Stimulated activated CD8-positive, alpha-beta memory T cell treated with anti-CD3 and anti-CD28 coated beads, Interleukin-4, amount 100 ng/mL, for 24 hours (primary cell): ENCODE measurements at places on chromosomes 11 and 22.

- no peak for DNase-seq
Measured at GRCh38 chr11:132357811-132358572, 987.6 kb downstream of the NTM start.

DNA sequence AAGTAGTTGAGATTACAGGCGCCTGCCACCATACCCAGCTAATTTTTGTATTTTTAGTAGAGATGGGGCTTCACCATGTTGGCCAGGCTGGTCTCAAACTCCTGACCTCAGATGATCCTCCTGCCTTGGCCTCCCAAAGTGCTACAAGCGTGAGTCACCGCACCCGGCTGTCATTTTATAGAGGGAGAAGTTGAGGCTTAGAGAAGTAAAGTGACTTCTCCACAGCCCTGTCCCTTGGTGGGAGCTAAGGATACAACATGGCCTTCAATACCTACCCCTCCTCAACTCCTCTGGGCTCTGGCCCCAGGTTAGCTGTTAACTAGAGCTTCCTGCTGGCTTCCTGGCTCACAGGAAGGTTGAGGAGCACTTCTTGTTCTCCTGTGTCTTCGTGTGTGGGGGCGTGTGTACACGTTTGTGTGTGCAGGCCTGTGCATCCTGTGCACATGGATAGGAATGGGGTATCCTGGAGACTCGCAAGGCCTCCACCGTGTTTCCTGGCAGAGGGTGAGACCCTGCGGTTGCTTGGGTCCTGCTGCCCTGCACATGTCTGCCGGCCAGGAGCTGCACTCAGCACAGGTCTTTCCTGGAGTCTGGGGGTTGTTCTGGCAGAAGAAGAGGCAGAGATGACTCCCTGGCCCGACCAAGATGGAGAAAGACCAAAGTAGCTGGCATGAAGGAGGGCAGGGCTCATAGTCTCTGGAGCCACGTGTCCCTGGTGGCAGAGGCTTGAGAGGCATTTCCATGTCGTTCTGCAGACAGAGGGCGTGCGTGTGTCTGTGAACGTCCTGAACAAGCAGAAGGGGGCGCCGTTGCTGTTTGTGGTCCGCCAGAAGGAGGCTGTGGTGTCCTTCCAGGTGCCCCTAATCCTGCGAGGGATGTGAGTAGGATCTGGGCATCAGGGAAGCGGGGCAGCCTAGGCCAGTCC, 2.4 kb downstream of the SIDT2 start:
- DNase-seq: peak; percentile 15

DNA sequence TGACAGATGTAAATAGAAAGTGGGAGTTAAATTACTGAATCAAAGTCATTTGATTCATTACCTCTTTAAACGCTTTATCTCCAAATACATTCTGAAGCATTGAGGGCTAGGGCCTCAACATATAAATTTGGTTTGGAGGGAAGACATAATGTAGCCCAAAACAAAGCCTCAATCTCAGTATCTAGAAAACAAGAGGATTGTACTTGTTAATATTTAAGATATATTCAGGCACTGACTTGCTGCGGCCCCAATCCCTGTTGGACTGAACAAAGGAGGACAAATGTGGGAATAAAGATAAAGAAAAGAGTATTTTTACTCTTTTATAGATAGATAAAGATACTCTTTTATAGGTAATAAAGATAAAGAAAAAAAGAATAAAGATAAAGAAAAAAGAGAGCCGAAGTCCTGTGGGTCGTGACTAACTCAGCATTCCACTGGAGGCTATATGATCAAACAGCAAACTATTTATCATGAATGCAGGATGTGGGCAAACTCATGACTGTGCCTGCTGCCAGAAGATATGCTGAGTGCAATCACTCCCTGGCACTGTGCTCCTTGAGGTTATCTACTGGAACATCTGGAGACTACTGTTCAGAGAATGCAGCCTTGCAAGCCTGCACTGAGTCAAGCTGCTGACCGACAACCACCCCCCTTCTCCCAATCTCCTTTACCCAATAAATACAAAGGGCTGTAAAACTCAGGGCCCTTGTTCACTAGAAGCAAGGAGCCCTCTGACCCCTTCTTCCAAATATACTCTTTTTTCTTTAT, 6.9 kb downstream of the OR10V1 start:
- no peak for DNase-seq

- DNase-seq: no peak
Measured at GRCh38 chr11:86152006-86152862, 83.3 kb upstream of the PICALM start.

- no peak for DNase-seq
Measured at GRCh38 chr11:70573701-70574151, 175.4 kb downstream of the CTTN start.

DNA sequence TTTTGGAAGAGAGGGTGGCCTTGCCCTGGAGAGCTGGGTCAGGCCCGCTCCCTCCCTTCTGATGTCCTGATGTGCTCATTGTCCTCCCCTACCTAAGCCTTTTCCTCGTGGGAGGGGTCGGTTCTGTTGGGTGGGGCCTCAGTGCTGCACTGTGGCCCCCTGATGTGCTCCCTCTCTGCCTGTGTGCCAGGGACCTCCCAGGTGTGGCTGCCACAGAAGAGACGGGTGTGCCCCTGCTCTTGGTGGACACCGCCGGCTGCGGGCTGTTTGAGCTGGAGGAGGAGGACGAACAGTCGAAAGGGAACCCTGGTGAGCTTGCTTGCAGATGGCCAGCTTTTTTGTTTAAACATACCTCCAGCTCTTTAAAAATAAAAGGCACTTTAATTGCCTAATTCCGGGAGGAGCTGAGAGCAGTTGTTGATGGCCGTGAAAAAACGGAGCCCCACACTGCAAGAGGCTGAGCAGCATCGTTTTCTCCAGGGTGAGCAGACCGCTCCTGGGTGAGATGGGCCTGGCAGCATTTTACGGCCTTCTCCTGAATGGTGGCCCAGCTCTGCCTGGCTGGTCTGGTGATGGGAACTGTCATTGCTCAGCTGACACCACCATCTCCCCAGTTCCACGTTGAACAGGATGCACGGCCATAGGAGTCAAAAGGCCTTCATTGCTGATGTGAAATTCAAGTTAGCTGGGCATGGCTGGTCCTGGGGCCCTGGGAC, 30.1 kb downstream of the IGHMBP2 start:
- DNase-seq: no peak

- no peak for DNase-seq
Measured at GRCh38 chr11:3892156-3892555, 36.7 kb downstream of the STIM1 start.

- DNase-seq: no peak
Measured at GRCh38 chr22:29190051-29190450, 15.6 kb upstream of the EMID1 start.

- DNase-seq: no peak
Measured at GRCh38 chr11:15987046-15987445, 369.3 kb downstream of the SOX6 start.

DNA sequence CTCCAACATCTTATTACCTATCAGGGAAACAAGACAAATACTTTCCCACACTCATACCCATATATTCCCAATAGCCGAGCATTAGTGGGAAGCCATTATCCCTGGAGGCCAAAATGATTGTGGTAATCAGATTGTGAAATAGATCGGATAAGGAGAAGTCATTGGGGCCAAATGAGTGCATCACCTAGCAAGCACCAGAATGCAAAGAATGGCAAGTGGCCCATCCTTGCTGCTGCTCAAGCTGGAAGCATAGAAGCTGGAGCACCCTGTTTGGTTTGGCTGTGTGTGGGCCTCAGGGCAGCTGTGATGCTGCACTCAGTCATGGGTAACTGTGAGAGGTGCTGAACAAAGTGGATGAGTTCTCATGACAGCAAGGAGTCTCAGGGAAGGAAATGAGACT, 18.7 kb upstream of the DBX1 start:
- no peak for DNase-seq

DNA sequence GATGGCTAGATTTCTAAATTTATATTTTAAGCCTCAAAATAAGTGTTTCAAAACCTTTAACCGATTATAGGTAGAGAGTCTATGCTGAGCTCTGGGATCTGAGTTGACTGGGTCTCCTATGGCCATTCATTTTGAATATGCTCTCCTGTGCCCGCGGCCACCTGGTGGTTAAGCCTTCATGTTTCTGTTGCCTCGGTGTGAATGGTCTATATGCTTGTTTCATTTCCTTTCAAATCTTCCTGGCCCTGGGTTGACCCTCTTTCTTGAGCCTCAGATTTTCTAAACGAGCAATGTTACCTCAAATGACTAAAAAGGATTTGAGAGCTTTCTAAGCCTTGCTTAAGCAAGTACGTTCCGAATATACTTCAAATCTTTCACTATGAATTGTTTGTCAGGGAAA, 789.4 kb upstream of the KIRREL3 start:
- no peak for DNase-seq

DNA sequence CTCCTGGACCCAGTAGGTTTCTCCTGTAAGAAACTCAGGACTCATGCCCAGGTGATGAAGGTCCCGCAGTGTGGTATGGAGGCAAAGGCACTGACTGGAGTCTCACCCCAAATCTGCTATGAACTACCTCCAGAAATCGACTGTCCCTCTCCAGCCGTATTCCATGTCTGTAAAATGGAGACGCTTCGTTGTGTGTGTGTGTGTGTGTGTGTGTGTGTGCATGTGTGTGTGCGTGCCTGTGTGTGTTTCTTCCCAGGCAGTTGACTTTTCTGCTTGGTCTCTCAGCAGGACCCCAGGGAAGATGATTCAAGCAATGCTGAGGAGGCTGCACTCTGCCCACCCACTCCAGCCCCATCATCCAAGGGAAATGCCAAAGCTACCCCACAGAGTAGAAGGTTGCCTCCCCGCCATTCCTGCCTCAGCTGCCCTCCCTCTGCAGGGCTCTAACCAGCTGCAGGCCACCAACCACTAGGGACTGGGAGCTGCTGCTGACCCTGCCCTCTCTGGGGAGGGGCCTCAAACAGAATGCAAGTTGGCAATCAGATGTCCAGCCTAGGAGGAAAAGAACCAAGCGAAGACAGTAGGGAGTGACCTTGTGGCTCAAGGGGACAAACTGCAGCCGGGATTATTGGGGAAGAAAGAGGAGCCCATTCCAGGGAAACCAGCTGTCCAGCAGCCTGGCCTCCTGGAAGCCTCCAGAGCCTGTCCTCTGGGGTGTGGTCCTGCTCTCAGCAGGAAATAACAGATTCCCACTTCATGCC, 56.2 kb downstream of the SLC22A12 start:
- no peak for DNase-seq

GRCh38 chr11:134819041-134819440, 407.0 kb upstream of the B3GAT1 start:
- no peak for DNase-seq

DNA sequence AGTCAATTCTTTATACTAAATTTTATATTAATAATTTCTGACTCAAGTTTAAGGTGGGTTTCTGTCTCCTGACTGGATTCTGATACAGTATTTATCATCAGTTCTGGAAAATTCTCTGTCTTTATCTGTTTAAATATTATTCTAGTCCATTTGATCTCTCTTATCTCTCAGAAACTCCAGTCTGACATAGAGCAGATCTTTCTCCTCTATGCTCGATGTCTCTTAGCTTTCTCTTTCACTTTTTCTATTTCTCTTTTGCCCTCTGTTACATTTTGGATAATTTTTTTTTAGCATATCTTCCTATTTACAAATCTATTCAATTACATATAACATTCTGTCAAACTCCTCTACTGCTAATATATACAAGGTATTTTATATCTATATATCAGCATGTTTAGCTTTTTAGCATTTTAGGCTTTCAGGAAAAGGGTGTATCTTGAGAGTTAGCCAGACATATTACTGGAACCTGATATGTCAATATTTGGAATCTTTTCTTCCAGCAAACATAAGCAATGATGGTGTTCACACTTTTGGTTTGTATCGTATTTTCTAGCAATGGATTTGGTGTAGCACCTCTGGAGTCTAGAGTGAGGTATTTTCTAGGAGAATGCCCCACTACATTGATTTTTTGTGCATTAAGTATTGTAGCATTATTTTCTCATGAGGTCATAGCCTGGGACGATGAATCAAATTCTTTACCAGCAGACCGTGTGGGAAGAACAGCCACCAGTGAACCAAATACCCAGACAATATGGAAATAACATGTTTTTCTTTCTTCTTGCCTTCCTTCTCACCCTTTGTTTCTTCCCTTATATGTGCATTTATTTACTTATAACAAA, 4.1 kb upstream of the NNMT start:
- DNase-seq: no peak

DNA sequence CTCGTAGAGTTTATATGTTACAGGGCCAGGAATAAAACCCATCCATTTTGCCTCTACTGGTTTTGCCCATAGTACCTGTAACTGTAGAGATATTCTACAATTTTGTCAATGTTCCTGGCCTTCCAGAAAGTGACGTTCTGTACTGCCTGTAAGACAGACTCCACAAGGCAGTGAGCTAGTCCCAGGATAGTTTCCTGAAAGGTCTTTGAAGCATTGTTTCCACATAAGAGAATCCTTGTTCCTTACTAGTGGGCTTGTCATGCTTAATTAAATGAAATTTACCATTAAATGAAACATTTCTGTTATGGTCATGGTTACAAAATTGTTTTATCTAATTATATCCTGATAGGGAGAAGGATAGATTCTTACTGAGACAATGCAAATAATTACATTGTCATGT, 80.4 kb downstream of the HSD17B12 start:
- DNase-seq: no peak

GRCh38 chr22:37228106-37229011, 15.7 kb downstream of the RAC2 start:
- no peak for DNase-seq

DNA sequence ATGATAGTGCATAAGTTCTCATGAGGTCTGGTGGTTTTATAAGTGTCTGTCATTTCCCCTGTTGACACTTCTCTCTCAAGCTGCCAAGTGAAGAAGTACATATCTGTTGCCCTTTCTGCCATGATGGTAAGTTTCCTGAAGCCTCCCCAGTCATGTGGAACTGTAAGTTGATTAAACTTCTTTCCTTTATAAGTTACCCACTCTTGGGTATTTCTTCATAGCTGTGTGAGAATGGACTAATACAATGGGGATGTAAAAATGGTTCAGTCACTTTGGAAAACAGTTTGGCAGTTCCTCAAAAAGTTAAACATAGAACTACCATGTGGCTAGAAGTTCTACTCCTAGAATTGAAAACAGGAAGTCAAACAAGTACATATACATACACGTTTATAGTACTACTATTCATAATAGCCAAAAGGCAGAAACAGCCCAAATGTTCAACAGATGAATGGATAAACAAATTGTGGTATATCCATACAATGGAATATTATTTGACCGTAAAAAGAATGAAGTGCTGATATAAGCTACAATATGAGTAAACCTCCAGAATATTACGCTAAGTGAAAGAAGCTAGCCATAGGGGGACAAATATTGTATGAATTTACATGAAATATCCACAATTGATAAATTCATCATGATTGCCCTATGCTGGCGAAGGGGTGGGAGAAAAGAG, 16.0 kb upstream of the DKK3 start:
- DNase-seq: no peak

GRCh38 chr22:46726066-46726985, 11.7 kb downstream of the CERK start:
- no peak for DNase-seq

- DNase-seq: no peak
Measured at GRCh38 chr11:32425761-32426160, 9.6 kb downstream of the WT1 start.
